SJSA1 (cell line): ENCODE measurements at places on chromosomes 2 and 18.

DNA sequence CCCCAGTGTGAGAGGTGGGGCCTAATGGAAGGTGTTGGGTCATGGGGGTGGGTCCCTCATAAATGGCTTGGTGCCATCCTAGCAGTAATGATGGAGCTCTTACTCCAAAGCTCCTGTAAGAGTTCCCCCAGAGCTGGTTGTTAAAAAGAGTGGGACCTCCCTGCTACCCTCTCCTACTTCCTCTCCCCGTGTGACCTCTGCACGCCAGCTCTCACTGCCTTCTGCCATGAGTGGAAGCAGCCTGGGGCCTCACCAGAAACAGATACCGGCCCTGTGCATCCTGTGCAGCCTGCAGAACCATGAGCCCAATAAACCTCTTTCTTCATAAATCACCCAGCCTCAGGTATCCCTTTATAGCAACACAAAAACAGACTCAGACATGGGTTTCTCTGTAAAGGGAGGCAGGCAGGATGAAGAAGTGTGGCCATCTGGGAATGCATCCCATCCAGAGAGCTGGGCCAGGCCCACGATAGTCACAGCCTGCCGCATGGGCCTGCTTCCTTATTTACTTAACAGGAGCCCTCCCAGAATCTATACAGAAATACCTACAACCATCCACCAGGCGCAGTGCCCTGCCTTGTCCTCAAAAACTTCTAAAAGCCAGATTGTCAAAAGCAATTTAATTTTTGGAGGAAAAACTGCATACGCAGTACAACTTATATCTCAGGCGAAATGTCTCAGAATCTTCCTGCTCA, 7.5 kb downstream of the PRLH start:
- no peak for DNase-seq

DNA sequence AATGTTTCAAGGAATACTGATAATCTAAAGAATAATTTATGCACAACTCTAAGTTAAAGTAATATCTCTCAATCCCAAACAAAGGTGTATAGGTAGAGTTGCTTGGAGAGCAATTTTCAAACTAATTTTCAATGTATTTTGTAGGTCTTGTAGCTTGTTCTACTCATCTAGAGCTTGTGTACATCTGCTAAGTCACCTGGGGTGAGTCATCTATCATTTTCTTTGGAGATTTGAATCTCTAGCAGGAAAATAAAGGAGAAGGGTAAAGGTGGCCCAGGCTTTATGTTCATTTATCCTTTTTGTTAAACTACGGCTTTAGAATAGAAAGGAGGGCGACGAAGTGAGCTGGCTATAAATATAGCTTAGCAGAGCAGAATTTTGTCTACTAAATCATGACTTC, 76.8 kb upstream of the THUMPD2 start:
- no peak for DNase-seq

GRCh38 chr2:238869-239268, 25.0 kb downstream of the SH3YL1 start:
- DNase-seq: no peak

DNA sequence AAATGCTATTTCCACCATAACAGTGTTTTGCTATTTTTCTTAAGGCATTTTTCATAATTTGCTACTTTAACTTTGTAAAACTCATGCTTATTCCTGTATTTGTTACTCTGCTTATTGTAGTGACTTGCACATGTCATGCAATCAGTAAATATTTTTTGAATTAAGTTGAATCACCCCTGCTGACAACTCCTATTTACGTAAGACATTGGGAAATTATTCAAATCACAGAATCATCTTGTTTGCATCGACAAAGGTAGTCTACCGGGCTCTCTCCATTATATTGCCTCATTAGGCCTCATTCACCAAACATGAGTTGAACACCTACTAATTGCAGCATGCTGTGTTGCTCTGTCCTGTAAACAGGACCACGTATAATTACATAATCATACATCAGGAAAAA, 478.5 kb upstream of the ZEB2 start:
- DNase-seq: no peak

- DNase-seq: no peak
These were observed 30.0 kb downstream of the EN1 start for GRCh38 chr2:118817469-118817868.

DNA sequence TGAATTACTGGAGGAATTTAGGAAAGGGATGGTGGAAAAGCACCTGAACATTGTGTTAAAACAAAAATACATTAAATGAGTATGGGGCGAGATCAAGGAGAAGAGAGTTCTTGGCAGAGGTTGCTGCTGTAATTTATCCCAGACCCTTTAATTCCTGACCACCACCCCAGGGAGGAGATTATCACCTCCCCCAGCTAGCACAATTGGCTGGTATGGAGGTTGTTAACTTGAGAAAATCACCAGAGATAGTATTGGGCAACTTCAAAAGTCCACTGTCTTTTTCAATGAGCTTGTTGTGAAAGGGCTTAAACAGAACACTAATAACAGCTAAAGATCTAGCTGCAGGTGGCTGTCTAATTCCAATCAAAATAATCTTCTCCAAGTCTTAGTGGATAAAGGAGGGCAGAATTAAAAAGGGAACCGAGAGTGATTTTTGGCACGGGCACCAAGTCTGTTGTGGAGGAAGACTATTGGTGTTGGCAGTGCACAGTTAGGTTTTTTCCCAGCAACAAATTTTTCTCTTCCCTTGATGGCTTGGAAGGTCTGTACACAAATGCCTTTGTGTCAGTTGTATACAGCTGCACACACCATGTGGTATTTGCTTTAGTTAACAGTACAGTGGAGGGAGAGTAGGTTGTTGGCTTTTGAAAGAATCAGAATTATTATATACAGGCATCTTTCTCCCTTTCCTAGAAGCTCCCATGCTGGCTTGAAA, 289.5 kb downstream of the SLC4A3 start:
- no peak for DNase-seq

GRCh38 chr2:142557391-142557790, 320.1 kb upstream of the KYNU start:
- no peak for DNase-seq

- DNase-seq: peak; percentile 79
These were observed 188.1 kb downstream of the ARL4C start for GRCh38 chr2:234308813-234309195.

GRCh38 chr2:42796427-42797248, 4.3 kb upstream of the HAAO start:
- DNase-seq: no peak

- no peak for DNase-seq
These were observed 241.5 kb upstream of the MYT1L start for GRCh38 chr2:2572393-2573204.

GRCh38 chr2:196233805-196234475, 62.6 kb upstream of the STK17B start:
- no peak for DNase-seq
